WERI-Rb-1 (cell line): ENCODE measurements at places on chromosomes 16 and 17.

DNA sequence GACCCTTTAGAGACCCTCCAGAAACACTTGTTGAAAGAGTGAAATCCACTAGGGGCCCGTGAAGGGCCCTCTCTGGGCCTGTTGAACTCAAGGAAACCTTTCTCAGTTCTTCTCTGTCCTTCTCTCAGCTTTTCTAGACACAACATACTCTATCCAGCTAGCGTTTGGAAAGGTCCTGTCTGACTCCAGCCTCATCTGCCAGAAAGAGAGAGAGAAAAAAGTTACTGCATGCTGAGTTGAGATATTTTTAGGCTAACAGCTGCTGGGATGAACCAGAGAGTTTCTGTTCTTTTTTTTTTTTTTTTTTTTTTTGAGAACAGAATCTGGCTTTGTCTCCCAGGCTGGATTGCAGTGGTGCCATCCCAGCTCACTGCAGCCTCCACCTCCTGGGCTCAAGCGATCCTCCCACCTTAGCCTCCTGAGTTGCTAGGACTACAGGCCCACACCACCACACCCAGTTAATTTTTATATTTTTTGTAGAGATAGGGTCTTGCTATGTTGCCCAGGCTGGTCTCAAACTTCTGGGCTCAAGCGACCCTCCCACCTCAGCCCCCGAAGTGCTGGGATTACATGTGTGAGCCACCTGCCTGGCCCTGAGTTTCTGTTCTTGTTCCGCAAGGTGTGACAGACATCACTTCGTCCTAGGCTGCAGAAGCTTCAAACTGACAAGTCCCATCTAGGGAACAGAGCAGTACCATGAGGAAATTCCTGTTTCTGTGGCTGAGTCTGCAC, 14.9 kb upstream of the TEX2 start:
- DNase-seq = no peak

GRCh38 chr16:2856686-2857450, 1.1 kb downstream of the PRSS22 start:
- DNase-seq = no peak

DNA sequence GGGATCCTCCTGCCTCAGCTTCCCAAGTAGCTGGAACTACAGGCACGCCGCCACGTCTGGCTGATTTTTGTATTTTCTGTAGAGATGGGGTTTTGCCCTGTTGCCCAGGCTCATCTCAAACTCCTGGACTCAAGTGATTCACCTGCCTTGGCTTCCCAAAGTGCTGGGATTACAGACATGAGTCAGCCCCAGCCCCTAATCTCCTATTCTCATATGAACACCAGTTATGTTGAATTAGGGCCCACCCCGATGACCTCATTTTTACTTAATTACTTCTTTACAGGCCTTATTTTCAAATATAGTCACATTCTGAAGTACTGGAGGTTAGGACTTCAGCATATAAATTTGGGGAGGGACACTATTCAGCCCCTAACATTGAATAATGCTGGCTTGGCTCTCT, 49.2 kb downstream of the ZNRF1 start:
- DNase-seq = no peak

- DNase-seq = peak; percentile 83
Measured at GRCh38 chr17:63881935-63882601, at the start of gene GH2. Gene GH2, minus strand, starts transcription at chr17:63881944. Its CDS starts 143 bp downstream, at chr17:63881801.

DNA sequence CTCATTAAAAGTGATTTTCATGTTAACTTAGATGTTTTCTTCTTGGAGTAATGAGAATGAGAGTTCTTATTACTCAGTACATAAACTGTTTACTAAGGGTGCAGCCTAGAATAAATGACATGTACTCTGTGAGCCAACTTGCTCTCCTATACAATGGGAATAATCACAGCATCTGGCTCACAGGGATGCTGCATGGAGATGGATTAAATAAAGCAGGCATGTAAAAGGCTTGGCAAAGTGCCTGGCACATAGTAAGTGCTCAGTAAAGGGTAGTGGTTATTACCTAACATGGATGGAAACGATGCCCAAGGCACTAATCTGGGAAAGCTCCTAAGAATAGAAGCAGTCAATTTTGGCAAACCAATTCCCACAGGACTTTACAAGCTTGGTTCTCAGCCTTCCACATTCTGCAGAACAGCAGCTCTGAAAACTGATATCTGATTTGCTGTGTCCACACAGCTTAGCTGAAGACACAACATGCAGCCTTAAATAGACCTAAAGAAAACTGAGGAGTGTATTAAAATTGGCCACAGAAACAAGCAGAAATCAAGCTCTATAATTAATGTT, 176.1 kb downstream of the ABCC12 start:
- DNase-seq = no peak

- DNase-seq = no peak
Measured at GRCh38 chr17:34156741-34157589, 98.1 kb upstream of the CCL2 start.

DNA sequence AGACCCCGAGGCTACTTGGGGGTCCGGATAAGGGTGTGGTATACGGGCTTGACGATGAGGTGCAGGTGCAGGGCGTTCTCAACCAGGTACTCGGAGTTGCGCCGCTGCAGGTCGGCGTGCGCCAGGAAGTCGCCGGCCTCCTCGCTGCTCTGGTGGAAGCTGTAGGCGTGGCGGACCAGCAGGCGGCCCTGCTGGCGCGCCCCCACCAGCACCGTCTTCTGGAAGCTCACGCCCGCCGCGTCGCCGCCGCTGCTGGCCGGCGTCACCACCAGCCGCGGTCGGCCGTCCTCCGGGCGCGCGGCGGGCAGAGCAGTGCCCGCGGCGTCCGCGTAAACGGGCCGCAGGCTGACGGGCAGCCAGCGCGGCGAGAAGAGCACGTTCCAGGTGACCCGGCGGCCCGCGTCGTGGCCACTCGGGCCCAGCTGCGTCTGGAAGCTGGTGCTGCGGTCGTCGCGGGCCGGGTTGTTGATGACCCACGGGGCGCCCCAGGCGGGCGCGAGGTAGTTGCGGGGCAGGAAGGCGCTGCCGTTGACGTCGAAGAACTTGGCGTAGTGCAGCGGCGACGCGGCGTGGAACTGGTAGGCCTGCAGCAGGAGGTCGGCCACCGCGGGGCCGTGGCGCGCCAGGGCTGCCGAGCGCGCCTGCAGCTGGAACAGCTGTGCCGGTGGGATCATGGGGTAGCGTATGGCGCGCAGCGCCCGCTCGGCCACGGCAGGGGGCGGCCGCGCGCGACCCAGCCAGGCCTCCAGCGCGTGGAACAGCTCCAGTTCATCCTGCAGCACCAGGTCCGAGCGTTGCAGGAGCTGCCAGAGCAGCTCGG, 4.8 kb downstream of the BTBD17 start:
- DNase-seq = no peak

DNA sequence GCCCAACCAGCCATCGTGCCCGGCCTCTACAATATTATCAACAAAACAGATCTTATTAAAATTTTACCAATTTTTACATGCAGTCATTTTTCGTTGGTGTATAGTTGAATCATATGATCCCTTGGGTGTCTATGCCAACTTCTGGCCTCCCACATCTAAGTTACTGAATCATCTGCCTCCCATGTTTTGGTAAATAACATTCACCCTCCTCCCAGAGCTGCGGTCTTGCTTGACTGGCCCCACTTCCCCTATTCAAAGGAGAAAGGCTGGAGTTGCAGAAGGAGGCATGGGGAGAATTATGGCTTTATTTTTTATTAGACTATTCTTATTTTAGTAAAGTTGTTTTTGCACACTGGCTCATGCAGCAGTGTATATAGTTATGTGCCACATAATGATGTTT, 18.5 kb upstream of the CCL23 start:
- DNase-seq = no peak

DNA sequence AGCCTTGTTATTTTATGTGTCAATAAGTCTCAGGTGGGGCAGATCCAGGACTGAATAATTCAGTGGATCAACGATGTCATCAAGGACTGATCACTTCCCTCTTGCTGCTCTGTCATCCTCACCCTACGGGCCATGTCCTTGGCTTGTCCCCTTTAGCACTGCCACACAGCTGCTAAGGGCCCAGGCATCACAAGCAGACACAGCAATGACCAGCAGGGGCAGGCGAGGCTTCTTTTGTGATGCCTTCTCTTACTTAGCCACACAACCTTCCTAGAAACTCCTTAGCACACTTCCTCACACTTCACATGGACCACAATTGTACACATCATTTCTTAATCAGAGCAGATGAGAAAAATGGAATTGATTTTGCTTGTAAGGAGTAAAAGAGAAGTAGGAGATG, 356.3 kb upstream of the SOX9 start:
- peak; percentile 60 for DNase-seq

DNA sequence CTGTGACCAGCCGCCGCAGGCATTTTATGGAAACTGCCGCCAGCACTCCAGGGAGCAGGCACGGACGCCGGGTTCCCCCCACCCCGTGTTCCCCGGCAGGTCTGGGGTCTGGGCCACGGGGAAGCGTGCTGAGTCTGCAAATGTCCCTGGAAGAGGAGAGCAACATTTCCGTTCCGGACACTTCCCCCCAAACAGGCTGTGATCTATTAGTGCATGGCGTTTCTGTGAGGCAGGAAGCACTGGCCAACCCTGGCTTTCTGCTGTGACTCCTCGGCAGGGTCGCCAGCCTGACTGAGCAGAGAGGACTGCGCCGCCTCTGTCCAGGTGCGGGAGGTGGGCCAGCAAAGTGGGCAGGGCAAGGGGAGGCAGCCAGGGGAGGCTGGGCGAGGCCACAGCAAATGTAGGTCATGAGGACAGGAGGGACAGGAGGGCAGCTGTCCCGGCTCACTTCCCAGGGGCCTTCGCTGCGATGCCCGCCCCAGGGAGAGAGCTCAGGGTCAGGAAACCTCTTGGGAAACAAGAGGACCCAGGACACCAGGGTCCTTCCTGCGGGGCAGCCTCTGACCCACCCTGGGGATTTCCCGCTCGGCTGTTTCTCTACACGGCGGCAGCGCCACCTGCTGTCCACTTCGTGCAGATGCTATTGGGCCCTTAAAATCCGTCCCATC, 9.5 kb downstream of the FOXF1 start:
- peak; percentile 39 for DNase-seq

DNA sequence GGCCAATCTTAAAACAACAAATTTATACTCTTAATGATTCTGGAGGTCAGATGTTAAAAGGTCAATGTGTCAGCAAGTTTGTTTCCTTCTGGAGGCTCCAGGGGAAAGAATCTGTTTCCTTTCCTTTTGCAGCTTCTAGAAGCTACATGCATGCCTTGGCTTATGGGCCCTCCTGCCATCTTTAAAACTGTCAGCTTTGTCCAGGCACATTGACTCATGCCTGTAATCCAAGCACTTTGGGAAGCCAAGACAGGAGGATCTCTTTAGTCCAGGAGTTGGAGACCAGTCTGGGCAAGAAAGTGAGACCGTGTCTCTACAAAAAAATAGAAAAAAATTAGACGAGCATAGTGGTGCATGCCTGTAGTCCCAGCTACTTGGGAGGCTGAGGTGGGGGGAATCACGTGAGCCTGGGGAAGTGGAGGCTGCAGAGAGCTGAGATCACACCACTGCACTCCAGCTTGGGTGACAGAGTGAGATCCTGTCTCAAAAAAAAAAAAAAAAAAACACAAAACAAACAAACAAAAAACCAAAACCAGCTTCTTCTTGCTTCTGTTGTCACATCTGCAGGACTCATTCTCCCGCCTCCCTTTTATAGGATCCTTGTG, 58.3 kb downstream of the NOS2 start:
- no peak for DNase-seq

- no peak for DNase-seq
Measured at GRCh38 chr17:47718634-47719405, 14.2 kb upstream of the TBX21 start.

GRCh38 chr17:58640202-58640601, 51.6 kb downstream of the TEX14 start:
- DNase-seq = no peak

DNA sequence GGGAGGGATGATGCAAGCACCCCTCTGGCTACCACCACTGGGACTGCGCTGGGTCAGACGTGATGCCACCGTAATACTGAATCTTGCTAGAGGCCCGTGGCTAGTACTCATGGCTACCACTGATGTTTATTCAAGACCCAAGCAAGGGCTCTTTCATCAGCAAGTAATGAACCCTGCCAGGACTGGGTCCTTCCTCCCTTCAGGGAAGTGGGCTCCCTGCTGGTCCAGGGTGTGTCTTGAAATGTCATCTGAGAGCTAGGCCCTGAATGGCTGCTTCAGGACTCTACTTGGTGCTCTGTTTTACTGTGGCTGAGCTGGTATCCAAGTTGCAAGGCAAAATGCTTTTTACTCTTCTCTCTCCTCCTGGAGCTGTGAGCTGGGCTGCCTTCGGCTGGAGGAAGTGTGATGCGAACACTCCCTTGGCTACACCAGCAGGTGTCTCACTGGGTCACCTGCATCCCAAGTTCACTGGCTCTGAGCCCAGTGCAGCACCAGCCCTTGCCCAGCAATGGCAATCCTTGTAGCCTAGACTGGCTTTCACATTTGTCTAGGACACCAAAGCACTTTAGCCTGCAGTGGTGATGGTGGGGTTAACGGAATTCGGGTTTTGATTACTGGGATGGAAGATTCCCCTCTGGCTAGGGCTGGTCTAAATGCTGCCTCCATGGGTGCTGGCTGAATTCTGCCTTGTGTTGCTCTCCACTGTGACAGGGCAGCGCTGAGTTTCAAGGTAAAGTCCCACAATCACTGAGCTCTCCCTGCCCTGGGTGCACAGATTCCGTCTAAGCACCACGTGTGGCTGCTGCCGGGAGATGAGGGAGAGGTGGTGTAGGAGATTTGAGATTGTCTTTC, 98.6 kb downstream of the USP22 start:
- peak; percentile 74 for DNase-seq

GRCh38 chr17:70086516-70086915, 11.5 kb downstream of the KCNJ16 start:
- no peak for DNase-seq

DNA sequence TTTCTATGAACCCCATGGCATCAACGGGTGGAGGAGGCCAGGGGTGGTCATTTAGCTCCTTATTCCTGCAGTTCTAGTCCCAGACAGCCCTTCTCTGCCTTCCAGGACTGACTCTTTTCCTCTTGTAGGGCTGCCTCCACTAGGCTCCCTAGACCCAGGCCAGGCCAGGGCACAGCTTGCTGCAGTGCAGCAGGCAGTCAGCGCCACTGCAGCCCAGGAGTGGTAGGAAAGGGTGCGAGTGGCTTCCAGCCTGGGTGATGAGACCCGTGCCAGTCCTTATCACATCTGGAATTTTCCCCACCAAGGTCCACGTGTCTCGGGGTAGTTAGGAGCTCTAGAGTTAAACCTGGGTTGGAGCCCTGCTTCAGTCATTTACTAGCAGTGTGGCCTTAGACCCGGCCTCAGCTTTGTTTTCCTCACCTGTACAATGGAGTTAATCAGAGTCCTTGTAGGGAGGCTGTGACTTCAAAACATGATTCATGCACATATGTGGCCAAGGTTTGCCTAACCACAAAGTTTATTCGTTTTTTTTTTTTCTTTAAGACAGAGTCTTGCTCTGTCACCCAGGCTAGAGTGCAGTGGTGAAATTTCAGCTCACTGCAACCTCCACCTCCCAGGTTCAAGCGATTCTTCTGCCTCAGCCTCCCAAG, 4.7 kb downstream of the SLC5A11 start:
- DNase-seq = no peak

DNA sequence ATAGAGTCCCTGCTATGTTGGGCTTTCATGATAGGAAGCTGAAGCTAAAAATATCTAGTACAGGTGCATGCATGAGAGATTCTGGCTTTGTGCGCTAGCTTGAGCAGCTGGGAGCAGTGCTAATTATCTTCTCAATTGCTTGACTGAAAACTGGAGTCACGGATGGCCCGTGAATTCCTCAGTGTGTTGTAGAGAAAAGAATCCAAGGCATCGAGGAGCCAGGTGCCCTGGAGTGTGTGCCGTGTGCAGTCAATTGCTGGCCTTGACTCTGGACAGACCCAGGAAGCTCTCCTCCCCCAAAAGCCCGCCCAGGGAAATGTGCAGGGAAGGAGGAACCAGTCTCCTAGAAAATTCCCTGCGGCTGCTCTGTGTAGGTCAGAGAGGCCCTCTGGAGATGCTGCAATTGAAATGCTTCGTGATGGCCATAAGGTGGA, 14.2 kb downstream of the LGALS3BP start:
- no peak for DNase-seq

- DNase-seq = peak; percentile 84
Measured at GRCh38 chr16:22195695-22196558, 10.2 kb upstream of the EEF2K start.
